Hippocampal formation (tissue), 2 donors: ENCODE measurements at places on chromosomes 3 and 15.

DNA sequence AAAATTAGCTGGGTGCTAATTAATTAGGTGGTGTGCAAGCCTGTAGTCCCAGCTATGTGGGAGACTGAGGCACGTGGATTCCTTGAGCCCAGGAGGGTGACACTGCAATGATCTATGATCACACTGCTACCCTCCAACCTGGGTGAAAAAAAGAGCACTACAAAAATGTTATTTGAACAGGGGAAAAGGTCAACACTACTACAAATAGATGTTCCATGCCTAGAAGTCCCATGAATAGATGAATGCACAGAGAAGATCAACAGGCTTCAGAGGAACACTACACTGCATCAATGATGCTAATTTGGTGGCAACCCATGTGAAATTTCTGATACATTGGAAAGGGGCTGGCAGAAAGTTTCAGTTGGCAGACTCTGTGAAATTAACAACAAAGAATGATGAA lies 105.4 kb upstream of the FHIT start:
- no peak for DNase-seq

GRCh38 chr3:23739536-23739935 lies 66.2 kb upstream of the UBE2E1 start:
- no peak for DNase-seq

GRCh38 chr15:89680282-89680873 lies 1.2 kb upstream of the PLIN1 start:
- no peak for DNase-seq

- DNase-seq = no peak
Measured at GRCh38 chr15:56989411-56989924, 71.0 kb downstream of the TCF12 start.

- DNase-seq = no peak
Measured at GRCh38 chr3:39398700-39399099, 7.8 kb upstream of the RPSA start.

- no peak for DNase-seq
Measured at GRCh38 chr15:99554880-99555488, 10.8 kb upstream of the MEF2A start.

- peak; percentile 26 for DNase-seq
Measured at GRCh38 chr15:78565097-78565950, at the start of gene CHRNA5. TSS of gene CHRNA5 (plus strand) at chr15:78565520. CDS start at chr15:78565720, 200 bp downstream.

GRCh38 chr3:36957862-36958686 lies 13.2 kb upstream of the TRANK1 start:
- no peak for DNase-seq

GRCh38 chr15:101565377-101565776 lies 75.9 kb upstream of the PCSK6 start:
- DNase-seq = no peak

GRCh38 chr3:8445861-8446260 lies 55.8 kb upstream of the LMCD1 start:
- peak; percentile 8 for DNase-seq

DNA sequence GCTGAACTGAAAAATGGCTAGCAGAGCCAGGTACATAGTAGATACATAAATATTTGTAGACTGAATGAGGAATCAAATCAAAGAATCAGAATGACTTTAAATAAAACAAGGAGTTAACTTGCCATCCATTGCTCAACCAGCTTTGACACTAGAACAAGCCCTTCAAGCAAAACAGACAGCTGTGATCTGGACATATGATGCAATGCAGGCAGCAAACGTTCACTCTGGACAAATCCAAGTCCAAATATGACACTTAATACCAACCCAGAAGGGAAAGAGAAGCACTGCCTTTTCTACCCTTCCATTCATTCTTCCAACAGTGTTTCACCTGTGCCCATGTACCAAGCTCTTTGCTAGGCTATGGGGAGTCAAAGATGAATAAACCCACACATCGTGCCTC lies 4.5 kb downstream of the THRB start:
- DNase-seq = no peak

DNA sequence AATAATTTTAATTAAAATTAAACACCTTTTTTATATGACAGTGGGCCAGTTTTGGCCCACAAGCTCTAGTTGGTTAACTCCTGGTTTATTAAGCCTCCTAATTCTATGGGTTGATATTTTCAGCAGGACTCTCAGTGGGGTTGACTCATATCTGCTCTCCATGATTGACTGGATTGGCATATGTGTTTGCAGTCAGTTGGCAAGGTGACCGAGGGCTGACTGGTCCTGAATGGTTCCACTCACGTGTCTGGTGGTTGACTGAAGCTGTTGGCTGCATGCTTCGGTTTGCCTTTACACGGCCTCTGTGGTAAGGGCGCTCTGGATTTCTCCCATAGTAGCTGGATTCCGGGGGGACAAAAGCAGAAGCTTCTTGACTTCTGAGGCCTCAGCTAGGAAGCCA lies 65.3 kb upstream of the ZNF280D start:
- DNase-seq = no peak

GRCh38 chr3:183244981-183245476 lies 8.0 kb upstream of the B3GNT5 start:
- DNase-seq = no peak

DNA sequence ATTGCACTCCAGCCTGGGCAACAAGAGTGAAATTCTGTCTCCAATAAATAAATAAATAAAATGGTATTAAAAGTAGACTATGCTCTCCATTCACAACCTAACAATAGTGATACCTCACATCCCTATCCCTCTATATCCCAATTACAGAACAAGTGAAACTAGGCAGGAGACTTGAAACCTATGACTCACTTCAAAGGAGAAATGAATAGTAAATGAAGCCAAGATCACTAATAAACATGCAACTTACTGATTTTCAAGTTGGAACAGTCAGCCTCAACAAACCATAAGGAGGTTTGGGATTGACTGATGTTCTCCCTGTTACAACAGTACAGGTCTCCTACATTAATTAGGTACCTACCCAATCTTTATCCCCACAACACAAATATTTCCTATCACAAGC lies 103.4 kb downstream of the GSK3B start:
- DNase-seq = no peak

DNA sequence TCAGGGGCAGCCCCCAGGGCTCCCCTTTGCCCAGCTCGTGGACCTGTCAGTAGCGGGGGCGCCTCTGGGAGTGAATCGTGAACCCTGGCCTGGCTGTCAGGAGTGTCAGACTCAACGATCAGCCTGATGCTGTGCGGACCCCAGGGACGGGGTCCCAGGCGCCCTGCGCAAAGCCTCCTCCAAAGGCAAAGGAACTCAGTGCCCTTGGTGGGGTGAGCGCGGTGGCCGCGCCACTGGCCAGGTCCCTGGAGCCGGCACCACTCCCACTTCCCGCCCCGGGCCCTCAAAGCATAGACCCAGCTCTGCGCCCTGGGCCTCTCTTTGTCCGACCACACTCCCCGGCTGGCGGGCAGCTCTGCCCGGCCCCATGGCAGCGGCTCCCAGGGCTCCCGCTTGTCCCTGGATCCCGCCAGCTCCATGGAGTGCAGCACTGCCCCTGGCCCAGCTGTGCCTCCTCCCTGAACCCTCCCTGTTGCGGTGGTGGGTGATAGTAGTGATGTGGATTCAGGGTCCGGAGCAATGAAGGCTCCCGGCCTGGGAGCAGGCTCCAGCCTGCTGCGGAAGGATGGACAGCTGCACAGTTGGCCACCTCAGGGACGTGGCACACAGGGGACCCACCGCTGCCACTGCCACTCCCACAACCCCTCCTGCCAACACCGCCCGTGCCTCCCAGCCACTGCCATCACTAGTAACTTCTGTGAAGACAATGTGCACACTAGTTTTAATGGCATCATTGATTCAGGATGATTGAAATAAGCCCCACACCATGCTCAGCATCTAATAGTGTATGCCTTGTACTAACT lies 263.8 kb downstream of the ZBBX start:
- no peak for DNase-seq

- no peak for DNase-seq
Measured at GRCh38 chr3:86410587-86410986, 580.4 kb downstream of the VGLL3 start.

GRCh38 chr3:64873400-64873799 lies 185.6 kb upstream of the ADAMTS9 start:
- no peak for DNase-seq

- DNase-seq = no peak
Measured at GRCh38 chr15:55356985-55357585, 38.1 kb downstream of the PIGB start.

GRCh38 chr15:78761020-78761419 lies 50.2 kb downstream of the ADAMTS7 start:
- no peak for DNase-seq

DNA sequence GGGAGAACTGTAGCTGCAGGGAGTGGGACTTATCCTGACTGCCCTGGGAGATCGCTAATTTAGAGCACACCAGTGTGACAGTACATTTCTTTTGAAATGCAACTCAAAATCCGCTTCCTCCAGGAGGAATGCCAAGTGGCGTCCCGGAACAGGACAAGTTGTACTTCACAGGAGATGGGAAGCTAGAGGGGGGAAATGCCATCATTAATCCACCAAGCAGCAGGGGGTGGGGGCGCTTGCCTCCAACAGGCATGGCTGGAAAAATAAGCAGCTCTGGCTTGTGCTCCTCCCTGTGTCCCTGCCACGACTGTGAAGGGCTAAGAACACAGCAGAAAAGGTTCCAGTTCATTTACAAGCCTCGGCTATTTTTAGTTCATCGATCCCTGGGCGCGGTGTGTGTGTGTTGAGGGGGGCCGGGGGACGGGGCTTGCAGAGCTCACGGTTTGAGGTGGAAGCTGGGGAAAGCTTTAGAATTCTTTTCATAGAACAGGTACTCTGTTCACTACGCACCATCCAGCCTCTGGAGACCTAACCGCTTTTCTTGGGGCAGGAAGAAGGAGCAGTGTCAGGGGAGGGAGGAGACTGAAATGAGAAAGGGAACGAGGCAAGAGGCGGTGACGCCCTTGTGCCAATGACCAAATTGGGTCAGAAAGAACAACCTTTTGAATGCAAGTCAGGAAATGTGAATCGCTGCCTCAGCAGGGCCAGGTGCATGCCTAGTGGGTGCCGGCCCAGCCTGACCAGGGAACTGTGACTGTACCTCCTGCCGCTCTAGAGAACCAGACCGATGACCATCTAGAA lies 51.8 kb upstream of the DGKG start:
- DNase-seq = peak; percentile 50

- DNase-seq = peak; percentile 38
Measured at GRCh38 chr15:79091204-79091867, 756 bp upstream of the RASGRF1 start.

DNA sequence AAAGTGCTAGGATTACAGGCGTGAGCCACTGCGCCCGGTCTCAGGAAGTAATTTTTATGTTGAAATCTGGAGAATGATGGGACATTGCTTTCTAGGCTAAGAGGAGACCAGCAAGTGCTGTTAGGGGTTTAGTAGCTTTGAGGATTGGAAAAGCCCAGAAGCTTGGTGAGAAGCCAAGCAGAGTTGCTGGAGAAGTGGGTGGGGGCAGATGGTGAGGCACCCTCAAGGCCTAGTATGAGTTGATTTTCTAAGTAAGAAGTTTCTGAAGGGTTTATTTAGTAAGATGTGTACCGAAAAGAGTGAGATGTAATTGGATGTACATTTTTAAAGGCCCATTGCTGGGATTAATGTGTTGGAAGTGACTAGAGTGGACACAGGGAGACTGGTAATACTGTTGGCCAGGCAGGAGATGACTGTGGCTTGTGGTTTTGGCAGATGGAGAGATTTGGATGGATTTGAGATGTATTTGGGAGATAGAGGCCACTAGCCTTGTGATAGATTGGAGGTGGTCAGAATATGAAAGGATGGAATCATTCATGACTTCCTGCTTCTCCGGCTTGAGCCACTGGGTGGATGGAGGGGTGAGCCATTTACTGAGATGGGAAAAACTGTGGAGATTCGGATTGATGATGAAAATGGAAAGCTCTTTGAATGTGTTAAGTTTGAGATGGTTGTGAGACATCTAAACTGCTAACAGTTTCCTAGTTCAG lies 2.3 kb downstream of the LRRC28 start:
- DNase-seq = no peak

DNA sequence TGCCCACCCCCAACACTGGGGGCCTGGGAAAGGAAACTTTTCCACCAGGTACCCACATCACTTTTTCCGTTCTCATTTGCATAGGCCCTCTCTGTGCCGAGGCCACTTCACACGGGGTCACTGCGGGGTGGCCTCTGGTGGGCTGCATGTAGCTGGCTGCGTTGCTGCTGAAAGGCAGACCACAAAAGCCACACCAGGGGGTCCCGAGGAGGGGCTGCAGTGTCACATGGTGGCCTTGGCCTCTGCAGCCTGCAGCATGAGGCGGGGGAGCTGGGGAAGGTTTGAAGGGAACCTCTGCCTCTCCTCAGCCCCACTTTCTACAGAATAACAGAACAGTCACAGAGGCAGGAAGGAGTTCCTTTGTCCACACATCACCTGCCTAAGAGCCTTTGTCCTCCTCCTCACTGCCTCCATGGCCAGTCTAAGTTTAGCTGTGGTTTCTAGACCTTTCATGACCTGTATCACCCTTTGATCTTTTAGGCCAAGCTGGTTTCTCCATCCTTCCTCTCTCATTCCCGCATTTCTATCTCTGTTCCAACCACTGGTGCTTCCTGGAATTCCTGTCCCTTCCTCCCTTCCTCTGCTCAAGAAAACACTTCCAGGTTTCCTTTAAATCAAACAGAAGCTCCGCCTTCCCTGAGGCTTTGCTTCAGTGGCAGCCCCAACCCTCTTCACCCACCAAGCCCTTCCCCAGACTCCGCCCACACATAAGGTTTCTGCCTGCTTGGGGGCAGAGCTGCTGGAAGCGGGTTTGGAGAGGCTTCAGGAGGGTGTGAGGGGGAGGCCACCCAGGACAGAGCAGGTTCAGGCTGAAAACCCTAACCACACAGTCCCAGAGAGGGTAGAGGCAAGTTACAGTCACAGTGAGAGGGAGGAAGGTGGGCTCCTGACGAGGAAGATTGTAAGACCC lies 150.7 kb upstream of the TLE3 start:
- DNase-seq = no peak

- no peak for DNase-seq
Measured at GRCh38 chr3:18880691-18881090, 267.6 kb upstream of the KCNH8 start.

DNA sequence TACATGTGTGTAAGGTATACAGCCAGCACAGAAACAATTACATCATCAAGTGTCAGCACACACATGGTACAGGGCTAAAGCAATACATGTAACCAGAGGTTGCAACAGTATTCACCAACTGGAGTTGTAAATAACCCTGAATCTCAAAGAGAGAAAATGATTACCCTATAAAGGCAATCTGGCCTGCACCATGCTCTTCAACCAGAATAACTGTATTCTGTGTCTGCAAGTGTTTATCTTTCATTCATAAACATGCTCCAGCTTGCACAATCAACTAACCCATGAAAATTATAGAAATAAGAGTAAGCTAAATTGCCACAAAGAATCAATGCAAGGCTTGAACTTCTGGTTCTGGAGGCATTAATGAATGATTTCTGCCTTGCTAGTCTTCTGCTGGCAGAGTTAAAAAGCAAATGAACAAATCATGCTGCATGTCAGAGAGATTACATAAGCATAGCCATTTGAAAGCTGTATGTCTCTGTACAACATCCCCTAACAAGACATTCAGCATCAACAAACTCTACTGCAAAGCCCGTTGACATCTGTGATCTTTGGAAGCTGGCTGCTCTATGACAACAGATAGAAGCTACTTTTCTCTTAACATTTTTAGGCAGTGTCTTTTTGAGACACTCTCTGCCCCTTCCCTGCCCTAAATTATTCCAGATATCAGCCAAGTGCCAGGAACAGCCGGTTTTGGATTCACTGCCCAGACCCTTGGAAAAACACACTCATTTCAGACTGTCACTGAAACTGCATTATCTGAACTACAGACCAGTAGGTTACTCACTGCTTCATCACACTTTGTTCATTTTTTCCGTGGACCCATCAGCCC lies 871.0 kb downstream of the OTOL1 start:
- no peak for DNase-seq

GRCh38 chr3:193271101-193271840 lies 30.2 kb downstream of the PLAAT1 start:
- DNase-seq = no peak

GRCh38 chr3:9542182-9542581 lies 11.4 kb downstream of the LHFPL4 start:
- DNase-seq = no peak
